ENCODE measurements at places on chromosomes 3 and 15. TPM values are rescaled to one million over a fixed set of nuclear protein-coding genes. Genes with fewer than 3 reads are reported as not detected.

DNA sequence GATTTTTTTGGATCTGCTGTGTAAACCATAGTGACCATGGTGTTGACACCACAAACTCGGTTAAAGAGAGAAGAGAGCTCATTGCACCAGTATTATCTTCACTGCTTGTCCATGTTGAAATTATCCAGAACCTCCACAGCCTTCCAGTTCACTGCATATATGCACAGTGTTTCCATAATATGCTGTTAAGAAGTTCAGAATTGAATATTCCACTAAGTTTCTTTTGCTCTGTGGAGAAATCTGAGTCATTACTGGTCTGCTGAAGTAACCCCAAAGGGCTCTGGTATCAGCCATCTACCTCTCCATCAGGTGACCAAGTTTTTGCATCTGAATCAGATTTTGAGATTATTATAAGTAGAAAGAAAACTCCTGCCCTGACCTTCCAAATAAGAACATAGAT is 143.5 kb downstream of the LRRC3B start:
- H3K27me3 ChIP-seq, result no peaks in the 10 kb centered on the region
- no peaks in the 10 kb centered on the region for H3K36me3 ChIP-seq
- H3K4me3 ChIP-seq, result no peak overlapping the region
- no peaks in the 10 kb centered on the region for H3K4me1 ChIP-seq
- no peak for DNase-seq
- H3K27ac ChIP-seq, result no peak overlapping the region

DNA sequence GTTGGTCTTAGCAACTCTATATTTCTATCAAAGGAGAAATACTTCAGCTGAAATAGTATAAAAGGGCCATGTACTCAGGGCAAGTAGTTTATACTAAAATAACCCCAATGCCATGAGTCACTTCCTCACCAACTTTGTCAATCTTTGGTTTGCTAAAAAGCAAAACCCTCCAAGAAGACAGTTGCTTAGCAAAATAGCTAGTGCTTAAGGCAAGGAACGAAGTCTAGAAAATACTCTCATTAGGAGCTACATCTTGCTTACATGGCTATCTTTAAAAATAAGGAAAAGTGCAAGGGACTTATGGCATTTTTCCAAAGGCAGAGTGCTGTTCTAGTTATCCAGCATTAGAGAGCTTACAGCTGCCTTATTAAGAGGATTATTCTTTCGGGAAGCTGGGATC is 28.4 kb downstream of the P3H2 start:
- H3K4me3 ChIP-seq, result peak overlapping the region; percentile 54
- peaks cover 1% of the 10 kb centered on the region for H3K27me3 ChIP-seq
- H3K36me3 ChIP-seq, result peaks cover 26% of the 10 kb centered on the region
- peak; percentile 88 for DNase-seq
- H3K27ac ChIP-seq, result peak overlapping the region; percentile 63

Gene TICRR
- 3.0 TPM for total RNA-seq

DNA sequence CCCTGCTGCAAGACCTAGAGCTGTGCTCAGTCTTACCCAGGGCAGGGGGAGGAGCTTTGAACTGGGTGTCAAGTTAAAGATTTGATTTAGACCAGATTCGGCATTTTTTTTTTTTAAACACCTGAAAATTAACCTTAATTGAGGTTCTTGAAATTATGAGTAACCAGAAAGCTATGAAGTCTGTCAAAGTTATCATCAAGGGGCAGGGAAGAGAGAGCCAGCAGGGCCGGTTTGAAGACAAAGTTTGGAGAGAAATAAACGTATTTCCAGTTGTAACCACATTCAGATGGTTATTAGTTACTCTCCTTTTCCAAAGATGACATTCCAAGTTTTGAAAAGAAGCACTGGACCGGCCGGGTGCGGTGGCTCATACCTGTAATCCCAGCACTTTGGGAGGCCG is 12.0 kb downstream of the TMEM266 start:
- H3K4me3 ChIP-seq, result no peak overlapping the region
- H3K4me1 ChIP-seq, result no peaks in the 10 kb centered on the region
- H3K27me3 ChIP-seq, result peaks cover 31% of the 10 kb centered on the region
- H3K36me3 ChIP-seq, result no peaks in the 10 kb centered on the region
- no peak for DNase-seq
